NCI-H82 (cell line): ENCODE measurements at places on chromosomes 7 and 10.

DNA sequence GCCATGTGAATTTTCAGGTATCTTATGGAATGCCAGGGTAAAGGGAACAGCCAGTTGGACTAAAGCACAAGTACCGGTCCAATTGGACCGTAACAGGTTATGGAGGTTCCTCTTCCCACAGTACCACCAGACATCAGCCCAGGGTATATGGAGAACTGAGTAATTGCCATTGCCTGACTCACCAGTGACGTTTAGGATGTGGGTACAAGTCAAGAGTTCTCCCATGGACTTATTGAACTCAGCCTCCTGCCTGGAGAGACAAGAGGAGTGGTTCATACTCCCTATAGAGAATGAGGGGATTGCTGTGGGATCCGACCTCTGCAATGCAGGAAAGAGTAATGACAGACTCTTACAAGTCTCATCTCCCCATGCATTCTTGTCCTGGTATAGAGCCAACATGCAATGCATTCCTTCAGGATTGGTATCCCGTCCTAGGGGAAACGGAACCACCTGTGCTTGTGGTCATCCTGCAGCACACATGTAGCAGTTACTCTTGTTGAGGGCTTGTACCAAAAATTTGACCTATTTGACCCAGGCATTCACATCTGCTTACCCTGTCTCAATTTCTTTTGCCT is 30.7 kb upstream of the ELOVL3 start:
- DNase-seq: no peak

GRCh38 chr10:113459626-113460280 is 93.1 kb upstream of the HABP2 start:
- no peak for DNase-seq

DNA sequence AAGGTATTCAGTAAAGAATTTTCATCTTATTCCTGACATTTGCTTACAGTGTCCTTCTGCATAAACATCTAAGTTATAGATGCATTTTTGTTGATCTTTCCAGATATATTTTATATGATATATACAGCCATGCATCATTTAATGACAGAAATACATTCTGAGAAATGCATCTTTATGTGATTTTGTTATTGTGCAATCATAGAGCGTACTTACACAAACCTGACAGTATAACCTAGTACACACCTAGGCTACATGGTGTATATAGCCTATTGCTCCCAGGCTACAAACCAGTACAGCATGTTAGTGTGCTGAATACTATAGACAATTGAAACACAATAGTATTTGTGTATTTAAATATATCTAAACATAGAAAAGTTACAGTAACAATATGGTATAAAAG is 642.0 kb downstream of the XPNPEP1 start:
- DNase-seq: no peak

DNA sequence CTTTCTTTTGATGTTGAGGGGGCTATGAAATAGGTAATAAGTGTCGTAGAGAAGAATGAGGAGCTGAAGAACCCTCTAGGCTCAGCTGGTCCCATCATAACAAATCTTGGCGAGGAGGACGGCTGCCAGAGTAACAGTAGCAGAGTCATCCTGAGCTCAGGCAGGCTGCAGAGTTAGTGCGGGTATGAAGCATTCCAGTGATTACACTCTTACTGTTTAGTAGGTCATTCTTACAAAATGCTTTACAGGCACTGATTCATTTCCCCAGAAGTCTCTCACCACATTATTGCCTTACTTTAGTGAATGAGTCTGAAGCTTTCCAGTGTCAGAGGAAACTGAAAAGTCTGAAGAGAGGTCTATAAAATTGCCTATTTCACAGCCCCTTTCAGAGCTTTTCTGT is 43.9 kb upstream of the GPR158 start:
- no peak for DNase-seq

GRCh38 chr10:102799691-102800471 is 37.3 kb downstream of the CYP17A1 start:
- DNase-seq: no peak
